ENCODE measurements at places on chromosomes 11 and 22.

DNA sequence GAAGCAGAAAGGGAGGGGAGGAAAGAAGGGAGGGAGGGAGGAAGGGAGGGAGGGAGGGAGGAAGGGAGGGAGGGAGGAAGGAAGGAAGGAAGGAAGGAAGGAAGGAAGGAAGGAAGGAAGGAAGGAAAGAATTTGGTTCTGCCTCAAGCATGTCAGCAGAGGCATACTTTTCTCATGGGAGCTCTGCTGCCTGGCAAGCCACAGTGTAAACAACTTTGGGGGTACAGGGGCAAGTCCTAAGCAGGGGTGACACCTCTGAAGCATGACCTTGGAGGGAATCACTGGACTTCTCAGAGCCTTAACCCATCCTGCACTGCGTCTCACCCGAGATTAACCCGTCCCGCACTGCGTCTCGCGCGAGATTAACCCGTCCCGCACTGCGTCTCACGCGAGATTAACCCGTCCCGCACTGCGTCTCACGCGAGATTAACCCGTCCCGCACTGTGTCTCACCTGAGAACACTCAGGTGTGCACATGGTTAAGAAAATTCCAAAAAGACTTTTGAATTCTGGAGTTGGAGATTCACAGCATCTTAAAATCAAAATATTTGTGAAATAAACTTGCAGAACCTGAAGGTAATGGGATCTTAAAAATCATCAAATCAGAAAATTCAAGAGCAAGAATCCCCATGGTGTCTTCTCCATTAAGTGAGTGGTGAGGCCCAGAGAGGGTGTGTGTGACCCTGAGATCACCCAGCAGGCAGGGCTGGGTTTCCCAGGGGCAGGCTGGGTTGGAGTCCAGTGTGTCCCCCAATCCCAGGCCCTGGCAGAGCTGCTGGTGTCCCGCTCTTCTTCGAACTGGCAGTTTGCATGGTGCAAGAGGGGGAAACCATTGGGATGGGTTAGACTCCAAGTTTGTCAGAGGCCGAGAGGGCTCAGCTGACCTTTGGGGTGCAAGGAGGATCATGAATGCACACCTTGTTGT is 190.4 kb downstream of the MN1 start:
- no peak for DNase-seq

GRCh38 chr11:37078521-37078920 is 480.5 kb upstream of the RAG2 start:
- DNase-seq: no peak

- no peak for DNase-seq
These were observed 5.9 kb upstream of the MRGPRG start for GRCh38 chr11:3224401-3225057.

GRCh38 chr11:10524471-10524870 is 16.5 kb downstream of the RNF141 start:
- DNase-seq: no peak

DNA sequence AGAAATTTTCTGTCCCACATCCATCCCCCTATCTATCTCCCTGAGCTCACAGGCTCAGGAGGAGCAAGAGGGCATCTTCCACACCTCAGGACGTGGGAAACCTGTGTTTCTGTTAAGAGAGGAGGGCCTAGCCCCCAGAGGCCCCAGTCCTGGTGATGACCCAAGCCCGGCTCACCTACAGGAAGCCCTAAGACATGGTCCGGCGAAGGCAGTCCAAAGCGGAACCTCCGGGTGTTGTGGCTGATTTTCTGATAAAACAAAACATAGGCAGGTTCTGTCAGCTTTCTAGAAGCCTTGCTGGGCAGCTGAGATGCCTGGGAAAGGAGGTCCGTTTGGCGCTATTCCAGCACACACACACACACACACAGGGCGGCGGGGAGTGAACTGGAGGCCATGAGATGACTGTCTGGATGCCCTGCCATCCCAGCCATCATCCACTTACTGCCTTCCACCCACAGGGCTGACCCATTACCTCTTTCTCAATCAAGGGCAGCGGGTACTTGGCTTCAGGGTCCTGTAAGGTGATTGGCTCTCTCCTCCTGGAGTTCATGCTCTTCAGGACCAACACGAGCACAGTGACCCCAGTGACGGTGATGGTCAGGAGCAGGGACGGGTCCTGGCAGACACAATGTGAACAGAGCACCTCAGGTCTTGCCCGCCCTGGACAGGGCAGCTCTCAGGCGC is 882 bp downstream of the CYB5R2 start:
- DNase-seq: no peak

GRCh38 chr11:131867457-131868257 is 497.2 kb downstream of the NTM start:
- peak; percentile 94 for DNase-seq

DNA sequence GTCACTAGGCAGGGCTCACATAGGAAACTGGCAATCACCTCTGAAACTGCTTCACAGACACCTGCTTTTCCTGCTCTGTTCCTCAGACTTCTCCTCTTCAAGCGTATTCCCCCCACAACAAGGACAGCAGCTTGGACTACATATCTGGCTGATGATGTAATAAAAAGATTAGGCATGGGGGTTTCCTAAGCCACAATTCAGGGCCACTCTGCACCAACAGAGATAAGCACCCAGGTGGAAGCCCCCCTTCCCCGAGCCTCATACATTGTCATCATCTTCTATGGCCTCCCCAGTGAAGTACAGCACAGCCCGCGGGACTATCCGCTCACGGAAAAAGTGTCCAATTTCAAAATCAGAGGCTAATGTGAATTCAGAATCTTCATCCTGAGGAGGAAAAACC is 25.0 kb upstream of the PHLDA2 start:
- no peak for DNase-seq

GRCh38 chr11:134030853-134031252 is 38.0 kb upstream of the JAM3 start:
- DNase-seq: no peak

GRCh38 chr11:36131721-36132397 is 157.4 kb downstream of the COMMD9 start:
- DNase-seq: peak; percentile 76

- DNase-seq: no peak
These were observed 5.0 kb upstream of the CCND1 start for GRCh38 chr11:69635804-69636511.

GRCh38 chr11:66189031-66189745 is 79.3 kb upstream of the RAB1B start:
- DNase-seq: no peak

DNA sequence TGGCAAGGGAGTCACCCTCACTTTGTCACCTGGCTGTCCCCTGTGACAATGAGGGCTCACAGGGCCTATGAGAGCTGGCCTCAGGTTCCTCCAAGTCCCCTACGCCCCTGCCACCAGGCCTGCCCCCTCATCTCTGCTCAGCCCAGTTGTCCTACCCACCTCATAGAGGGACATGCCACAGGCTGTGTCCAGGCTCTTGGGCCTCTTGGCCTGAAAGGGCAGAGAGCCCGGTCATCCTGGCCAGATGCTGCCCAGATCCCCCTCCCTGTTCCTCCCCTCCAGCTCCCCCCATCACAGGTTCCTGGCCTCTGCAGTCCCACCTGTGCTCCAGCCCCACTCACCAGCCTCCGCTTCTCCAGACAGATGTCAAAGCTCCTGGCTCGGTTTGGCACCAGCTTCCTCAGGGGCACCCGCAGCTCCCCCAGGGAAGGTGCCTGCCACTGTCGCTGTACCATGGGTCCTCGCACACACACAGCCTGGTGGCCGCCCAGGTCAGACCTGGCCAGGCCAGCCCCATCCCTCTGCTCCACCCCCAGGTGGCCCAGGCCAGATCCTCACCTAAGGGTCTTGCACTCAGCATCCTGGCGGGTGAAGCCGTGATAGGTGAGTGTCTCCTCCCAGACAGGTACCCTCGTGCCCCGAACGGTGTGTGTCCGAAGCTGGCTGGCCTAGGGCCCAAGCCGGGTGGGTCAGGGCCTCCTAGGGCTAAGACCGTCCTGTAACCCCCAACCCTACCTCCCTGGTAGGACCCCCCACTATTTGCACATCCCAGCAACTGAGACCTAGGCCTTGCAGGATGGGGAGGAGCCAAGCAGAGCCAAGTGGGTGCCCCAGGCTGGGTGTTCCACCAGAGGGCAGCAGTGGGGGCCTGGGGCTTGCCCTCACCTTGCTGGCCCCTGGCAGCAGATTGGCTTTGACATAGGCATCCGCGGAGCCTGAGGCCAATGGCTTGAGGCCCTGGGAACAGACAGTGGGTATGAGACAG is 8.3 kb downstream of the NDUFV1 start:
- peak; percentile 47 for DNase-seq

DNA sequence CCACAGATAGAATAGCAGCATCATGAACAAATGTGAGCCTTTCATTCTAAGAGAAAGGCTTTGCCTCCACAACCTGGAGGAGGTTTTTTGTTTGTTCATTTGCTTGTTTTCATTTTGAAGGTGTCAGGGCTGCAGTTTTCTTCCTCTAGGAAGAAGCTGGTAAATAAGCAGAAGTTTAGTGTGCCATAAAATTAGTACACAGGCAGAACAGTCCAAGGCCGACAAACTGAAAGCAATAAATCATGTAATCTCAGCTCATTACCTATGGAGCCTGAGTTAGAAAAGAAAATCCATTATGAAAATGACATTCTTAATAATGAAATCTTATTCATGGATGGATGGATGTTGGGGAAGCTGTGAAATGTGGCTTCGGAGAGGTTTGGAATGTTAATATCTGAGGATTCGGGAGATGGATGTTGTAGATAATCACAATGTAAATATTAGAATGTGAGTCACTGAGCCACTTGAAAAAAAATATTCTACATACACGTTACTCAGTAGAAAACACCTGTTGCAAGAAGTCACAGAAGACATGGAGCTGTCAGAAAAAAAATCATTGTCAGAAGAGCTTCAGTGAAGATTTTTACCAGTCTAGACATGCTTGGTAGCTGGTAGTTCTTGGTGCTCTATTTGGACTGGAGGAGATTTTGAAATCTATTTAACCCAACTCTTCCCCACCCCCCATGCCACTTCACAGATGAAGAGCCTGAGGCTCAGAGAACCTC is 15.0 kb upstream of the ZDHHC13 start:
- peak; percentile 24 for DNase-seq

GRCh38 chr22:48941903-48942575 is 885.6 kb downstream of the BRD1 start:
- no peak for DNase-seq

- DNase-seq: no peak
These were observed 17.1 kb downstream of the MAFF start for GRCh38 chr22:38218661-38219622.

DNA sequence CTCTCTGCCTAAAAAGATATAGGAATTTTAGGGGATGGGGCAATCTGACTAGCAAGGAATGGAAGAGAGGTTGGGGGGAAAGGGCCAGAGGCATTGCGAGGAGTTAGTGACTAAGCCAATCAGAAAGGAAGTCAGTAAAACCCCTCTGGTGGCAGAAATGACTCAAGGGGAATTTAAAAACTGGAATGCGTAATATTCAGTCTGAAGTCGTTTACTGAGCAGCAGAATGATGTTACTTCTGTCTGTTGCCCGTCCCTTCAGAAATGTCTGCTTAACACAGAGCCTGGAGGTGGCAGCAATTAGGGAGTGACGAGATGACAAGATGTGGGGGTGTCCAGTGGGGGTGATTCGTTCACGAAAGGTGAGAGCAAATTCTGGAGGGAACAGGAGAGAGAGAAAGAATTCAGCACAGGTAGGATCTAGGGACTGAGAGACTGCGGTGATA is 107.7 kb upstream of the CLMP start:
- DNase-seq: no peak

DNA sequence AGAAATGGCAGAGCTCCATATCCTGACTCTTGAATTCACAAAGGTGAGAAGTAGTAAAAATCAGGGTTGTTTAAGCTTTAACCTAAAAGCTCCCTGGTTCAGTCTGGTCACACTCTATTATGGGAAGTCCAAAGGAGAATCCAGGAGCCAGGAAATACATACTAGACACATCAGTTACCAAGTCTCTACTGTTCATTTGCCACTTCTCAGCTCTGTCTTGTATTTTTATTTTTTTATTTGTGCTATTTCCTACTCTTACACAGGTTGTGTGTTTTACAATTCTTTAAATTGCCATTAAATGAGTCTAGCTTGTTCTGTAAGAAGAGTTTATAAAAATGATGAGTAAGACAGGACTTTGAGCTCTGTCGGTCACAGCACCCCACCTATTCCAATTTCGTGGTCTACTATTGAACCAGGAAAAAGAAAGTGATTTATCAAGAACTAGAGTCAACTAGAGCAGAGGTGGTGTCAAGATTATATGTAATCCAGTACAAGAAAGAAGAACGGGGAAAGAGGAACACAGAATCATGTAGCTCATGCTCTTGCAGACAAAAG is 9.7 kb downstream of the MS4A12 start:
- DNase-seq: no peak

DNA sequence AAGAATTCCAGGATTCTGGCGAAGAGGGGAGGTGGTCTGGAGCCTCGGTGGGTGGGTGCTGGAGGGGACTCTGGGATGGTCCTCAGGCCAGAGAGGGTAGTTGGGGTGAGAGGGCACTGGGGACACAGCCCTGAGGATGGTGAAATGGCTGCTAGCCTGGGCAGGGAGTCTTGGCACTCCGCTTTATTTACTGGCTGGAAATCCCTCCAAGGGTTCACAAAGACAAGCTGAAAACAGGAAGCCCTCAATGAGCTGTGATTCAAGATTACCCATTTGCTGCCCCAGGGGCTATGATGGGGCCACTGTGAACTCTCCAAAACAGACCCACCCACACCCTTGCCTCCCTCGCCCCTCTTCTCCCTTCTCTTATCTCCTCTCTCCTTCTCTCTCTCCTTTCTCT is 71.9 kb downstream of the FBXO7 start:
- no peak for DNase-seq
